Stimulated activated CD8-positive, alpha-beta memory T cell treated with anti-CD3 and anti-CD28 coated beads, Interleukin-15, amount 100 ng/mL, for 24 hours (primary cell): ENCODE measurements at places on chromosomes 12 and 14.

DNA sequence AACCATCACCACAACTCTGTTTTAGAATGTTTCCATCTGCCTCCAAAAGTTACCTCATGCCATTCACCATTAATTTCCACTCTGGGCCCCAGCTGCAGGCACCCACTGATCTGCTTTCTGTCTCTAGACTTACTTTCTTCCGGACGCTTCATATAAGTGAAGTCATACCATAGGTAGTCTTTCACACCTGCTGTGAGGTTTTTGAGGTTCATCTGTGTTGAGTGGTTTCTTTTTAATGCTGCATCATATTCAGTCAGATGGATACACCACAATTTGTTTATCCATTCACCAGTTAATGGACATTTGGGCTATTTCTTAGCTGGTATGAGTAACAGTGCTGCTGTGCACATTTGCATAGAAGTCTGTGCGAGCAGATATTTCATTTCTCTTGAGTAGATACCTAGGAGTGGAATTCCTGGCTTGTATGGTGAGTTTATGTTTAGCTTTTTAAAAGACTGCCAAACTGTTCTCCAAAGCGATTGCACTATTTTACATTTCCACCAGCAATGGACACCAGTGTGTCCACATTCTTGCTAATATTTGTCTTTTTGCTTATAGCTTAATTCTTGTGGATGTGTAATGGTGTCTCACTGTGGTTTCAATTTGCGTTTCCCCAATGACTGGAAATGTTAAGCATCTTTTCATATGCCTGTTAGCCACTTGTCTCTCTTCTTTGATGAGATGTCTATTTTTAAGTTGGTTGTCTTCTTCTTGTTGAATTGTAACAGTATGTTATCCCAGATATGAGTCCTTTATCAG is 48.3 kb downstream of the ZFYVE21 start:
- no peak for DNase-seq

DNA sequence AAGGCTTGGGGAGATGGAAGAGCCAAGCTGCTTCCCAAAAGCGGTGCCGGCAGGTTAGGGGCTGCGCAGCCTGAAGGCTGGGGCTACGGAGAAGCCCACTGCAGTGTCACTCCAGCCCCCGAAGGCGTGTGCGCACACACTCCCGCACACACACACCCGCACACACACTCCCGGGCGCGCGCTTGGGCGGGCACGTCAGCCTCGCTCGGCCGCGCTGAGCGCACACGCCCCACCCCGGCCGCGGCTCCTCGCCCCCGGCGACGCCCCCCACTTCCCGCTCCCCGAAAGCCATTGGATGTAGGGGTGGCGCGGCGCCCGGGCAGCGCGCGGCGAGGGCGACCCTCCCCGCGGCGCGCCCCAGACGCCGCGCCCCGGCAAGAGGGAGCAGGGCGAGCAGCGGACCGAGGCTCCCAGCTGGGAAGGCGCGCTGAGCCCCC is at the start of gene KCNK10:
TSS of gene KCNK10 (minus strand) at position 184 of the 437 bp plus-strand sequence. CDS start 471 bp downstream, outside the sequence.
- DNase-seq, result no peak

- no peak for DNase-seq
Measured at GRCh38 chr12:18054925-18055619, 34.9 kb downstream of the RERGL start.

DNA sequence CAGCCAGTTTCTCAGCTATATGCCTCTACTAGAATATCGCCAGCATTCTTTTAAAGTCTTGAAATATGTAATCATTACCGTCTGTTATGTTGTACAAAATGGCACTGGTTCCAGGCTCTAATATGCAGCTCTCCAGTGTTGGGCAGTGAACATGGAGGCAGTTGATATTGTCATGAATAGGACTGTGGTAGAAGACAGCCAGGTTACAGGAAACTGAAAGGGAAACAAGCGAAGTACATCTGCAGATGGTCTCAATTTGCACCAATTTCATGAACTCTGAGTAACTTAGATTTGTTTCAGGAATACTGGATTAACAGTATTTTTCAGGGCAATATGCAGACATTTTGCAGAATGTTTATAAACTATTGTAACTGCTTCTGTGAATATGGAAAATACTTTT is 13.4 kb upstream of the KLHL42 start:
- no peak for DNase-seq

- DNase-seq, result no peak
Measured at GRCh38 chr12:47747126-47747525, 11.6 kb downstream of the RAPGEF3 start.

DNA sequence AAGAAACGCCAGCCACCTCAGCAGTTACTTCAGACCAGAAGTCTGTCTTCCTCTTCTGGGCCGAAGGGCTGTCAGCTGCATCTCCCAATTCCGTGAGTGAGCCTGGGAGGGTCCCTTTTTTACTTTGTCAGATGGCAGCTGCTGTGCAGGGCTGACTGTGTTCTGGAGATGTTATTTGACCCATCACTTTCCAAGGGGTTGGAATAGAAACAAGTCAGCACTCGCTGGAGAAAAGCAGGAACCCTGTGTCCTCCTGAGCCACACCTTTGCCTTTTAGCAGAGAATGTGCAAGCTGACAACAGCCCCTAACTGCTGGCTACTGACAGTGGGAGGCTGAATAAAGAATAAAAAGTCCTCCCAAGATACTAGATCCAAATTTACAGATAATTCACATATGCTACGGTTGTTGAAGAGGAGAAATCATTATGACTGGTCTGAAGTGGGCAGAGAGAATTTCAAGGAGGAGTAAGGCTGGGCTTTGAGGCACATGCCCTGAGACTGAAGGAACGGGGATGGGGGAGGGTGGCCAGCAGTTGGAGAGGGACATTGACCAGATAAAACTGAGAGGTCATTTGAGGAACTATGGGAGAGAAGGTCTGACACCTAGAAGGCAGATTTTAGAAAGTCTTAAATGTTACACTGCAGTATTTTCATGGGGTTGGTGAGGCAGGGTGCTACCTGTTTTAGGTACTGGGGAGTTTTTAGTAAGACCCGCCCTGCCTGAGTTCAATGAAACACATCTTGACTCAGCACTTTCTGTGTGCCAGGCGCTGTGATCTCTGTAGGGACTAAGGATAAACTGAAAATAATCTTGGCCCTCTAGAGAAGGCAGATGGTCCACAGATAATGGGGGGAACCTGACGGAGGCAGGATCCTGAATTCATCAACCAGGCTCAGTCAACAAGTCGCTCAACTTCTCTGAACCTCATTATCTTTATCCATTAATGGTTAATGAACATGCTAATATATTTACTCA is 27.4 kb downstream of the FAM234B start:
- DNase-seq, result no peak

DNA sequence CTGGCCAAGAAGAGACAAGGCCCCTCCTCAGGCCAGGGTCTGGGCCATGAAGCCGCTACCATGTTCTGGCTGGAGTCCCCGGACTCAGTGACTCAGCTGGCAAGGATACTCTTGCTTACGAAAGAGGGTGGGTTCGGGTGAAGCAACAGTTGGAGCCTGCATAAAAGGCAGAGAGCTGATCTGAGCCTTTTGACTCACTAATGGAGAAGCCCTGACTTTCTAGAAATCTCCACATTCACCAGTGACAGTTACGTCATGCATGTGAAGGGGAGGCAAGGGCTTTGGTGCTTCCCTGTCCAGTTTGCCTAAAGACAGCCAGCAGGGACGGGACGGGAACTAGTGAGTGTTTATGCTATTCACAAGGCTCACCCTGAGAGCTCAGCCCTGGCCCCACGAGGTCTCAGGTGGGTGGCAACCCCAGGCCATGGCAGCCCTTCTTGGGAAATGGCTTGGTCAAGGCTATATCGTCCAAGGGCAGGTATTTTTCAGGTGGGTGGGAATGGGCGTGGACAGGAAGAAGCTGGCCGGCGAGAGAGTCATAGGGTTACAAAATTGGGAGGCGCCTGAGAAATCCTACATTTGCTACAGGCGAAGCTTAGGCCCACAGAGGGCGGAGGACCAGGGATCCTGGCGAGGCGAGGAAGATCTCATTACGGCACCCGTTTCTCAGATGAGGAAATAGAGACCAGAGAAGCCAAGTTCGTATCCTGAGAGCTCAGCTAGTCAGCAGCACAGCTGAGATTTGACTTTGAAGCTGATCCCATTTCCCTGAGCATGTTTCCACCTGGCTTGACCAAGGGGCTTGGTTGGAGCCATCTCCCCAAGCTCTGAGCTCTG is 314.6 kb downstream of the BCL11B start:
- no peak for DNase-seq

GRCh38 chr14:62776300-62776699 is 269.0 kb downstream of the KCNH5 start:
- DNase-seq, result no peak

GRCh38 chr14:61197416-61197815 is 83.7 kb downstream of the TMEM30B start:
- DNase-seq, result no peak

GRCh38 chr12:1013618-1014489 is 22.8 kb downstream of the ERC1 start:
- no peak for DNase-seq

DNA sequence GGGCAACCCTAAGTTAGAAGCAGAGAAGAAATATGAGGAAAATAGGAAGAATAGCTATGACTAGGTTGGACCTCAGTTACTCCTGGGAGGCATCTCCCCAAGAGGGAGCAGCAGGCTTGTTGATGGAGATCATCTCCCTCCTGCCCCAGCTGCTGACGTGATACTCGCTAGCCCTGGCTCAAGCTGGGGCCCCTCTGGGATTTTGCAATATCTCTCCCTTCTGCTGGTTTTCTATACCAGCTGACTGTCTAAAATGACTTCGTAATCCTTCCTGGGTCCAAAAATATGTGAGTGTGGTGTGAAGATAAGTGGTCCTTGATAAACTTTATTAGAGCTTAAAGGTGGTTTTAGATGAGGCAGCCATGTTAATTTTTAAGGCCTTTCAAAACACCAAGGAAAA is 4.5 kb upstream of the HECTD4 start:
- no peak for DNase-seq

DNA sequence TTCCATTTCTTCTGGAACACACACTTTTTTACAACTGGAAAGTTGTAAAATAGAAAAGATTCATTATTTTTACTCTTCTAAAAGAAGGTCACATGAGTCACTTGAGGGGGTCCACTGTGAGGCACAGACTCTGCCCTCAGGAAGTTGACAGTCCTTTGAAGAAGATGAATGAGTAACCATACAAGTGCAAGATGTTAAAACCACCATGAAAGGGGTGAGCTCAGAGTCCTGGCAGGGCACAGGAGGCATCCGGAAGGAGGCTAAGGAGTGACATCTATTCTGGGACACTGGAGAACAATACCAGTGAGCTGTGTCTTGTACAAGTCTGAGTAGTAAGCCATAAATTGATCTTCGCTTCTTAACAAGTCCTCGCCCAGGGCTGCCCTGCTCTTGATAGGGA is 126.0 kb upstream of the FRMD6 start:
- no peak for DNase-seq

DNA sequence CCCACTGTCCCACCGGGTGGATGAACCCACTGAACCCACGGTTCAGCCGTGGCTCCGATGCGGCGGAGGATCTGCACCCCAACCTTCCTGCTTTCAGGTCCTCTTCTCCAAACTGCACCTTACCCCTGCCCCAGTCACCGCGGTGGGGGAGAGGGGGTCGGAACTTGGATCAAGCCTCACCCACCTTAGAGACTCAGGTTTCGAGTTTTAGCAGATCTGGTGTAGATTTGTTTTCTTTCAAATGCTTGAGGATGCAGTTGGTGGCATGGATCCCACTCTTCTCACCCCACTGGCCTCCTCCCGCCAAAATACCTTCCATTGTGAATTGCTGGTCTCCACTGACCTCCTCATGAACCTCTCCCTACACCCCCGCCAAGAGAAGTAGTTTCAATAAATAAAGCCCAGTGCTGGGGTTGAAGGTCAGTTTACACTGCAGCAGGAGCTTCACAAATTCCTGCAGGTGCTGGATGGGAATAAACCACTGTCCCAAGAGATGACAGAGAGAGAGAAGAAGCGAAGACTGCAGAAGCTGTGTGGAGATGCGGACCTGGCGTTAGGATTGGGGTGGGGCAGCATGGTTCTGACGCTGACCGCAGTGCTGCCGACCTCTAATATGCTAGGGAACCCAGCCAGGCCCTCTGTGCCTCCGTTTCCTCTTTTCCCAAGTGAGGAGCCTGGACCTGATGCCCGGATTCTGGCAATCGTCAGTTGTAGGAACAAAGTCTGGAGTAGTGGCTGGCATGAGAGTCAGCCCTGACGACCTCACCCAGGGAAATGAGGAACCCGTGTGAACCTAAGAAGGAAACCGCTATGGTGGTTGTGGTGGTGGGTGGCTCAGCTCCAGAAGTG is 7.4 kb downstream of the TTC6 start:
- DNase-seq, result no peak

- DNase-seq, result no peak
Measured at GRCh38 chr14:76720382-76720813, 40.9 kb upstream of the VASH1 start.

DNA sequence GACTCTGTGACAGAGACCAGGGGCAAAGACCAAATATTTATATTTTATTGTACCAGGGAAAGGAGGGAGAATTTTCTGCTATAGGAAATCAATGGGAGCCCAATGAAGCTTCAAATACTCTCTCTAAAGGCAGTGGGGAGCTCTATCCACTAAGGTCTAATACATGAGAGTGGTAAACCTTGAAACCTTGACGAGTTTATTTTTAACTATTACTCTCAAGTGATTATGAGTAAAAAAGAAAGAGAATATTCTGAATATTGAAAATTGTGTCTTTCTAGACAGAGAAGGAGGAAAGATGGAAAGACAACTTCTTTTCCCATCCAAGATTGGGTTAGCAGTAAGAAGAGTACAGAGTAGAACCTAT is 1722.1 kb upstream of the SEL1L start:
- DNase-seq, result no peak

DNA sequence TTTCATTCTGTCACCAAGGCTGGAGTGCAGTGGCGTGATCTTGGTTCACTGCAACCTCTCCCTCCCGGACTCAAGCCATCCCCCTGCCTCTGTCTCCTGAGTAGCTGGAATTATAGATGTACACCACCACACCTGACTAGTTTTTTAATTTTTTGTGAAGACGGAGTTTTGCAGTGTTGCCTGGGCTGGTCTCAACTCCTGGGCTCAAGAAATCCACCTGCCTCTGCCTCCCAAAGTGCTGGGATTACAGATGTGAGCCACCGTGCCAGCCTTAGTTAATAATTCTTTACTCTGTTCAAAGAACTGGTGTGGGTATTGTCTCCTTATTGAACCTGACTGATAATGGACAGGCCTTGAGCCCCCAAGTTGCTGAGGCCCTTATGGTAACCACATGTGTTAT is 10.4 kb upstream of the KRT7 start:
- no peak for DNase-seq

DNA sequence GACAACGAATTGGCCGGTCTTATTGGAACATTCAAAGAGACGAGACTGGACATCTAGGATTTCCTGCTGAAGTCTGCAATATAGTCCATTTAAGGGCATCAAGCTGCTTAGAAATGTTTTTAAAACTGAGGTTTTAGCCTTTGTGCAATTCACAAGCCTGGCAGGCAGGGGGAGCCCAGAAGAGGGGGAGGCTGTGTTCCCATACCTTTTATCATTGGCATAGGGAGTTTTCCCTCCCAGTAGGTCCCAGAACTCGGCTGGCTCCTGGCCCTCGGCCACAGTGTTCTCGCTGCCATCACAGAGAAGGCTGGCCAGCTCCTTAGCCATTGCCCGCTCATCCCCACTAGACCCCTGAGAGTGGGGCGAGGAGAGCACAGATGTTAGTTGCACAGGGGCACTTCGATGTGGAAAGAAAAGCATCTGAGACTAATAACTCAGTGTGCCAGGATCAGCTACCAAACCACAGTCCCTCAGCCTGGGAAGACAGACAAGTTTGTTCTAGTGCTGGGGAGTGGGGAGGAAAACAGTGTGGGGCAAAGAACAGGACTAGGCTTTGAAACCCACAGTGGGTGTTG is 15.1 kb downstream of the AVIL start:
- DNase-seq, result no peak

GRCh38 chr12:28129031-28129430 is 61.2 kb upstream of the CCDC91 start:
- DNase-seq, result no peak

- DNase-seq, result no peak
Measured at GRCh38 chr12:113297621-113298471, 37.1 kb downstream of the SLC8B1 start.
